BE2C (cell line): ENCODE measurements at places on chromosomes 2 and 18.
A peak's percentile ranks its signal among the peaks of the same experiment; 100 is the strongest.

- no peak for DNase-seq
Observed at GRCh38 chr18:48803951-48804855, 146.6 kb downstream of the SMAD7 start.

- DNase-seq: no peak
Observed at GRCh38 chr18:48672671-48673340, 134.0 kb downstream of the CTIF start.

DNA sequence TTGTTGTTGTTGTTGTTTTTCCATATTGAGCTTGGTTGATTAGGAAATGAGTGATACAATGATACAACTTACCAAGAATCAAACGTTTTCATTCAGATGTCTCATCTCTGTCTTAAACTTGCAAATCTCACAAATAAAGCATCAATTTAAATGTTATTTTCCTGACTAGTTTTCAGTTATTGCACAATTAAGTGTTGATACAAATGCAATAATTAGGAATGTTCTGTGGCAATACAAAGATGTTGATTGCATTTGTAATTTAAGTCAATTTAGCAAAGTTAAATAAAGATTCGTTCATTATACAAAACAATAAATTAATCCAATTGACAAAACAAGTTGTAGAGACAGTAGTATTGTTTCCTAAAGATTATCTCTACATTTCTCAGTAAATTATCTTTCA, 392.3 kb upstream of the ZNF804A start:
- no peak for DNase-seq

GRCh38 chr2:122883849-122884248, 1128.4 kb downstream of the TSN start:
- no peak for DNase-seq

DNA sequence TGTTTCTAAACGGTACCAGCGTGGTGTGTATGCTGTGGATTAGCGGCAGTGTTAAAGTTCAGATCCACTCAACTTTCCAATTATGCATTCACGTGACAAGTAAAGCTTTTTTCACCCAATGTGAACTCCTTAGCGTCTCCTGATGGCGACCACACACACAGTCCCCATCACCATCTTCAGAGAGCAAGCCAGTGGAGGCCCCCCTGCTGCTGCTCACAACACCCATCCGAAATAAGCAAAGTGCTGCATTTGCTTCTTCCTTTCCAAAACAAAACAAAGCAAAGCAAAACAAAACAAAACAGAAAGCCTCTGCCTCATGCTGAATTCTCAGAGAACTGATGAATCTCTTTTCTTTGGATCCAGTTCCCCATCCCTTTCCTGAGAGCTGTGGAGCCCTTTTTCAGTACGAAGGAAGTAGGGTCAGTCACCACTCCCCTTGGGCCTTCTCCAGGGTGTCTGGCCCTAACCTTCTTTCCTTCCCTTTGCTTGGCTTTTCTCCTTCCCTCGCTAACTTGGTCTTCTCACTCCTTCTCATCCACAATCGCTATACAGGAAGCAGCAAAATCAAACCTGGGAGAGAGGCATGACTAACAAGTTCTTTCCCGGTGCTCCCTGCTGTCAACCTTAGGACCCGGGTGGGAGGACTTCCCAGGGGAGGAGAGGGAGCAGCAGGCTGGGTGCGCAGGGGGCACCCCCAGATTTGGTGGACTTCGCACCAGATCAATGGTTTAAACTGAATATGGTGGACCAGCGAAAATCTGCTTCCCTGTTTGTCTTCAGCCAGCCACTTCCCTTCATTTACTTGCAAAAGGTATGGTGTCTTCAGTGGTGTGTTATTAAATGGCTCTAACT, 56.0 kb downstream of the NRP2 start:
- DNase-seq: no peak

DNA sequence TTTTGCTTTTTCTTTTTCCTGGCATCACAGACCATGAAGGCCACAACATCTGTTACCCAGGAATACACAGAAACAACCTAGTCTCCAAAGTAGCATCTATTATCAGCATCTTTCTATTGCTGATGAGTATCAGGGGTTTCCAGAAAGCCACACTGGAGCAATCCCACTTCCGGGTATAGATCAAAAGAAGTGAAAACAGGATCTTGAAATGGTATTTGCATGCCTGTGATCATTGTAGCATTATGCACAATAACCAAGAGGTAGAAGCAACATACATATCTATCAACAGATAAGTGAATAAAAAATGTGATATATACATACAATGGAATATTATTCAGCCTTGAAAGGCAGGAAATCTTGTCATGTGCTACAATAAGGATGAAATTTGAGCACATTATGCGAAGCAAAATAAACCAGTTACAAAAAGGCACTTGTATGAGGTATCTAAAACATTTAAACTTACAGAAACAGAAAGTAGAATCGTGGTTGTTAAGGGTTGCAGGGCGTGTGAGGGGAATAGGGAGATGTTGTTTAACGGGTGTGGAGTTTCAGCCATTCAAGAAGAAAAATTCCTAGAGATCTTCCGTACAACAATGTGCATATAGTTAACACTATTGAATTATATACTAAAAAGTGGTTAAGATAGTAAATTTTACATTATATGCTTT, 115.1 kb downstream of the KCNE4 start:
- no peak for DNase-seq

GRCh38 chr2:136356125-136357006, 238.4 kb upstream of the CXCR4 start:
- no peak for DNase-seq

GRCh38 chr2:29223851-29224692, 108.9 kb downstream of the CLIP4 start:
- peak; percentile 50 for DNase-seq

DNA sequence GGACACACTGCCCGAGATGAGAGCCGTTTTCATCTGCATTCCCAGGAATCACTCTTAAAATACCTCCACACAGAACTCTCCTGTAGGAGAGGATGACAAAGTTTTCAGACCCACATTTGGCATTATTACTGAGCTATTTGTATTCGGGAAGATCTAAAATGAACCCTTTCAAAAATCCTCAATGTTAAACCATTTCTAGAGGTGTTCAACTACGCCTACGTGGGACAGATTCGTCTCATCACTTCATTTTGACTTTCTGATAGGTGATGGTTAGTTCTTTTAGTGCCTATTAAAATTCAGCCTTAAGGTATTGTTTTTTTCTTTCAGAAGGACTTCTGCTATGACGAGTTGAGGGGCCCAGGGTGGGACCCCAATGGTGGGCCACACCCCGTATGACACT, 71.4 kb upstream of the MGAT4A start:
- no peak for DNase-seq

- DNase-seq: no peak
Observed at GRCh38 chr2:211237586-211238275, 681.3 kb downstream of the CPS1 start.

- no peak for DNase-seq
Observed at GRCh38 chr2:58122040-58122439, 75.4 kb downstream of the VRK2 start.

DNA sequence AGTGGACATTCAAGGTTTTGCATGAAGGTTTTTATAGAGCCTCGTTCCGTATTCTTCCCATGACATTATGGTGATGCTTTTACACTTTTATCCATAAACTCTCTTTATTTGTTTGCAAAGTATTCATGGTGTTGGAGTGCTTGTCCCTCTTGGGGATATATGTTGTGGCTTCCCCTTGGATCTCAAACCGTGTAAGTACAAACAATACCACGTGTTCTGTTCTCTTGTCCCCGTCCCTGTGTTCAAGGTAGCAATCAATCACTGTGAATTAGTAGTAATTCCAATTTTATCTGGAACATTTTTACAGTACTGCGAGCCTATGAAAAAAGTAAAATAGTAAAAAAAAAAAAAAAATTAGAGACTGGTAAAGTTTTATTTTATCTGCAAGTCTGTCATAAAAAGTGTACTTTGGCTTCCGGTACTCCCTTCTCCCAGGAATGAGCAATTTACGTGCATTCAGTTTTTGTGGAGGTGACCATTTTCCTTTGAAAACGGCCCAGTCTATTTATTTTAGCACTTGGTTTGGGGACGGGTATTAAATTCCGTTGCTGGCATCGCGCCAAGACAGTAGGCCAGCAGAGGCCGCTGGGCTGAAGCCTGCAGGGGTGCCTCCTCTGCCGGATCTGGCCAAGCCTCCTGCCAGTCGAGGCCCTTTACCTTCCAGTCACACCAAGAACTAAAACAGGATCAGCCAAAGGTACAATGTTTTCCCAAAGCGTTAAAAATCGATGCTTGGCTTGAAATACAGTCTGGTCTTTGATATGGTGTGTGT, 175.7 kb downstream of the SOCS6 start:
- peak; percentile 80 for DNase-seq

GRCh38 chr2:29017716-29018435, 36.8 kb downstream of the TOGARAM2 start:
- no peak for DNase-seq

- no peak for DNase-seq
Observed at GRCh38 chr18:70450426-70451253, 161.8 kb downstream of the SOCS6 start.

- DNase-seq: no peak
Observed at GRCh38 chr2:134681201-134681600, 37.6 kb downstream of the TMEM163 start.

GRCh38 chr2:219290381-219291171, 11.4 kb downstream of the DNAJB2 start:
- no peak for DNase-seq

- DNase-seq: no peak
Observed at GRCh38 chr2:240259924-240260529, 119.6 kb upstream of the OTOS start.

- DNase-seq: no peak
Observed at GRCh38 chr18:76660571-76661192, 161.7 kb upstream of the ZNF236 start.

DNA sequence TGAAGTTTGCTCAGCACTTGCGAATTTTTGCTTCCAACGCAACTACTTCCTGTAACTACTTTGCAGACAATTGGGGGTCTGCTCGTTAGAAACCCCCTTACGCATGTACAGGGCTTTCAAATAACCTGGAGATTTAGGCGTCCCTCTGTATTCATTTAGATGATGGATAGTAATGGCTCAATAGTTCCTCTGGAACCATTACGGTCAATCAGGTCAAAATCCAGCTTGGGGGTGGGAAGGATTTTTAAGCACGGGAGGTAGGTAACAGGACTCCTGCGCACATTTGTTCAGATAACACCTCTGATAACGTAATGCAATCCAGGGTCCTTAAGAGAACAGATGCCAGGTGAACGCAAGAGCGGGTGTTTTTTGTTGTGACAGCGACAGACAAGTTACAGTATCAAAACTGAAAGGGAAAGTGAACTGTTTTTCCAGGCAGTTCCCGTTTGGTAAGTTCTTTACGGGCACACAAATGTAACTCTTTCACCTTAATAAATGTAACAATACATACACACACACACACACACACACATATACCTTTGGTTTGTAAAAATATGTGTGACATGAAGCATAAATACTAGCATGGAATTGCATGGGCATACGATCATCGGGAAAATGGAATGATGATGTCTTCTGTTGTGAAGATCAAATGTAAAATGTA, 3.8 kb upstream of the OSR1 start:
- DNase-seq: no peak

- no peak for DNase-seq
Observed at GRCh38 chr2:23347471-23348092, 37.4 kb upstream of the KLHL29 start.

- peak; percentile 9 for DNase-seq
Observed at GRCh38 chr2:149743842-149744448, 156.4 kb upstream of the MMADHC start.

GRCh38 chr2:225130093-225130492, 87.8 kb upstream of the DOCK10 start:
- no peak for DNase-seq

GRCh38 chr2:221465776-221466175, 106.3 kb downstream of the EPHA4 start:
- DNase-seq: no peak

- DNase-seq: no peak
Observed at GRCh38 chr2:9188823-9189222, 17.8 kb upstream of the ASAP2 start.

- DNase-seq: no peak
Observed at GRCh38 chr2:126778561-126779501, 119.9 kb upstream of the TEX51 start.

- DNase-seq: no peak
Observed at GRCh38 chr18:36675076-36675475, 153.7 kb downstream of the TPGS2 start.

- DNase-seq: no peak
Observed at GRCh38 chr2:75079575-75079974, 119.7 kb downstream of the TACR1 start.

DNA sequence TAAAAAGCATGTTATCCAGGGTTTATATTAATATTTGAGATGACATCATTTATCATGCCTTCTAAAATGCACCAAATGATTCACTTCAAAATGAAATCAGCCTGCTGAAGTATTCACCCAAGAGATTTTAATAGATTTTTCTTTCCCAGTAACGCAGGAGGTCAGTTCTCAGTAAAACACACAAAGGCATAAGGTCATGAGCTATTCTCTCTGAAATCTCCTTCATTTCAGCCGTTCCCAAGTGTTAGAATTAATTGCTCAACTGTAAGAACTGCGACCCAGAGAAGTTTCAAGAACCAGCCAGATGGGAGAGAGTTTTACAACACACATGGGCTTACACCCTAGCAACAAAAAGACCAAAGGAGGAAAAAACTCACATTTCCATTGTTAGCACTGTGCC, 84.2 kb upstream of the PHLPP1 start:
- DNase-seq: no peak

DNA sequence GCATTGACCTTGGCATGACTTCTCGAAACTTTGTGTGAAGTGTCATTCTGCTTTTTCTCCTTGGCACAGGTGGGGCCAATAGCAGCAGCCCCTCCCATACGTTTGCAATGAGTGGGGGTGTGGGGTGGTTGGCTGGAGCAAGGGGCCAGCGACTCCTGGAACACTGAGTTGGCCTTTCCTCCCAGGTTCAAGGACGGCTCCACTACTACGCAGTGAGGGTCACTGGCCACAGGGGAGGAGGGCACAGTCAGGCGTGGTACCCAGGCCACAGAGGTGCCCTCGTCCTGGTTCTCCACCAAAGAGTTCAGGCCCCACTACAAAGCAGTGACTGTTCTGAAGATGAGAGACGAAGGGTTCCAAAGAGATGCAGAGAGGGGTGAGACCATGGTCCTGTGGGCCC, 70.6 kb upstream of the OTOS start:
- no peak for DNase-seq

DNA sequence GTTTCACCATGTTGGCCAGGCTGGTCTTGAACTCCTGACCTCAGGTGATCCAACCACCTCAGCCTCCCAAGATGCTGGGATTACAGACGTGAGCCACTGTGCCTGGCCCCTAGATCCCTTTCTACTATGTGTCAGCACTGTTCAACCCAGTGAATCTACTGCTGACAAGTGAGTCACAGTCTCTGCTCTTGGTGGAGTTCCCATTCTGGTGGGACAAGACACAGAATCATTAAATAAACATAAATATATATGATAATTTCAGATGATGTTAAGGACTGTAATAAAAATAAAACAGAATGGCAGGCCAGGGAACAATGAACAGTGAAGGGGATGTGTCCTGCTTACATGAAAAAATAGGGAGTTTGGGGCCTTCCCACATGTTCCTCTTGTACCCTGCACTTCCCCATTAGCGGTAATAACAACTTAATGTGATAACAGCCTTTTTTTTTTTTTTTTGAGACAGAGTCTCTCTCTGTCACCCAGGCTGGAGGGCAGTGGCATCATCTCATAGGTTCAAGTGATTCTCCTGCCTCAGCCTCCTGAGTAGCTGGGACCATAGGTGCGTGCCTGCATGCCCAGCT, 112.2 kb downstream of the CPO start:
- no peak for DNase-seq
